ENCODE measurements at places on chromosomes 2 and 18.

GRCh38 chr2:241813644-241814392, 4.8 kb downstream of the NEU4 start:
- DNase-seq = no peak

DNA sequence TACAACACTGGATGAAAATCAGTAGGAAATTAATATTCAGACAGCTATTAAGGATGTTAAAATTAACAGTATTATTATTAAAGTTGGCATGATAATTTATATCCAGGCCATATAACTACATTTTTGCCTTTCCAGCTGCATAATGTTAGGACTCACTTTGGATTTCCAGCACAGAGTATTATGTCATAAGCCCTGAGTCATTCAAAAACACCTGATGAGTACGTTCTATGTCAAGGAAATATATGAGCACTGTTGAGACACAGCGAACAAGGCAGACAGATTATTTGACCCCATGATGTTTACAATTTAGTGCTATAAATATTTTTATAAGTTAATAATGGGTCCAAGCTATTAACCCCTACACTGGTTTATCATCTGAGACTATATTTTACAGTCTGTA, 59.8 kb upstream of the RIT2 start:
- no peak for DNase-seq

- no peak for DNase-seq
These were observed 60.8 kb downstream of the EMILIN2 start for GRCh38 chr18:2907550-2908135.

- DNase-seq = no peak
These were observed 1206.8 kb upstream of the NRXN1 start for GRCh38 chr2:52238782-52239181.

DNA sequence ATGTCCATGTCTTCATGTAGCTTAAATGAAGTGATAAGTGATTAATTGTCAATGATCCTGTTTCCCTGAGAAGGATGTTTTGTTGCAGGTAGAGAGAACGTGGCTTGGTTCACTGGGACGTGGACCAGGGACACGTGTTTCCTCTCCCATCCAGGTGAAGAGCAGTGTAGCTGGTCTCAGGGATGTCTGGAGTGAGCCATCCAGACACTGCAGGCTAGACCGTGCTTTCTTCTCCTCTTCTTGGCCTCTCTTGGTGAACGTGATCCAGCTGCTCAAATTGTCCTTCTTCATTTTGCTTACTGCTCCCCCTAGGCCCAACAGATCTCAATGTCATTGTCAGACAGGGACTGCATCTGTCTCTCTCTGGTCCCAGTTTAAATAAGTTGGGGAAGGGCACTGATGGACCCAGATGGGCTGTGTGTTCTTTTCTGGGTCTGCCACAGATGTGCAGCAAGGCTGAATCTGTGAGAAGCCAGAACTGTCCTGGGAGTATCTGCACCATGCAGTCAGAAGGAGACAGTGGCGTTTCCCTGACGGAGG, 263.8 kb downstream of the CYRIA start:
- DNase-seq = no peak

- no peak for DNase-seq
These were observed 390.7 kb upstream of the ETAA1 start for GRCh38 chr2:67006373-67006960.

DNA sequence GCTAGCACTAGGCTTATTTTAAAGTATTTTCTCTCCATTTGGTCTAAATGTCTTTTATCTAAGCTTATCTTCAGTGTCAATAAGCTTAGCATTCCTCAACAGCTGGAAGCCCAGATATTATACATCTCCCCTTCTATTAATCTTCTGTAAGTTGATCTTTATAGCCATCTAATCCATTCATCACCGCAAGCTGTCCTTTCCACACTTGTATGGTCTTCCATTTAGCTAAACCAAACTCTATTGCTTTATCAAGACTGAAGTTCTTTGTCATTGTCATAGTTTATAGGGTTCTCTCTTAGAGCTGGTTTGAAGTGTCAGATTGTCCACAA, 101.3 kb upstream of the GPR45 start:
- DNase-seq = no peak

All from sciatic nerve (tissue), 2 donors.